Astrocyte (in vitro differentiated cells and primary cell): ENCODE measurements at places on chromosomes 11 and 22. TPM values are rescaled to one million over a fixed set of nuclear protein-coding genes. Genes with fewer than 3 reads are reported as not detected.

SLC39A13 gene
- 76.6 and 92.7 TPM in 2 replicates for total RNA-seq

OR10A2 gene
- not detected in 2 replicates for total RNA-seq

RPS13 gene
- 753 and 856 TPM in 2 replicates for total RNA-seq

TMEM126A gene
- 45.3 and 47.2 TPM in 2 replicates for total RNA-seq

CNGA4 gene
- 0.16 and 0.31 TPM in 2 replicates for total RNA-seq

KDM4E gene
- 0.41 TPM in 1 of 2 replicates, not detected in the other for total RNA-seq

SEPTIN3 gene
- 0.43 and 0.52 TPM in 2 replicates for total RNA-seq

ST14 gene
- total RNA-seq: 1.4 and 4.2 TPM in 2 replicates

TYR gene
- not detected in 2 replicates for total RNA-seq

APLNR gene
- total RNA-seq: 0.07 TPM in 1 of 2 replicates, not detected in the other

KBTBD3 gene
- total RNA-seq: 4.7 and 5.2 TPM in 2 replicates

LARGE2 gene
- 0.36 and 1.1 TPM in 2 replicates for total RNA-seq

CCDC73 gene
- not detected in 2 replicates for total RNA-seq

MRGPRX4 gene
- total RNA-seq: not detected in 2 replicates

PRMT3 gene
- 10.5 and 12.0 TPM in 2 replicates for total RNA-seq

MFNG gene
- total RNA-seq: 0.87 and 1.4 TPM in 2 replicates

- peak; percentile 20 for DNase-seq
Measured at GRCh38 chr22:25762147-25762546, 20.2 kb downstream of the MYO18B start.

DNA sequence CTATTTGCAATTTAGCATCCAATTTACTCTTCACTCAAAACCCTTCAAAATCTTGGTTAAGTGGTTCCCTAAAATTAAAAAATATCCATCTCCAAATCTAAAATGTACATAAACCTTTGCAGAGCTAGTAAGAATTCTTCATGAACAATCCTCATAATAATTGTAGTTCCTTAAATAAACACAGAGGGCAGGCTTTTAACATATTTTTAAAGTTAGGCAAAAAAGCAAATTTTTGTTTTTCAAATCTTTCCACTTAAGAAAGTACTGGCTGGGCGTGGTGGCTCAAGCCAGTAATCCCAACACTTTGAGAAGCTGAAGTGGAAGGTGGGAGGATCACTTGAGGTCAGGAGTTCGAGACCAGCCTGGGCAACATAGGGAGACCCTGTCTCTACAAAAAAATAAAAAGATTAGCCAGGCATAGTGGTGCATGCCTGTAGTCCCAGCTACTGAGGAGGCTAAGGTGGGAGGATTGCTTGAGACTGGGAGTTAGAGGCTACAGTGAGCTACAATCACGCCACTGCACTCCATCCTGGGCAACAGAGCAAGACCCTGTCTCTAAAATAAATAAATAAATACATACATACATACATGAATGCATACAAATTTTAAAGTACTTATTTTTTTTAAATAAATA is 25.1 kb upstream of the PLAAT3 start:
- DNase-seq: no peak

- DNase-seq: peak; percentile 77
Measured at GRCh38 chr11:35943713-35944502, at the start of gene LDLRAD3. Gene LDLRAD3 (plus strand): TSS chr11:35944062. CDS start chr11:35944099, 37 bp downstream.

GRCh38 chr11:78209478-78209877 is 20.8 kb downstream of the USP35 start:
- DNase-seq: no peak

DNA sequence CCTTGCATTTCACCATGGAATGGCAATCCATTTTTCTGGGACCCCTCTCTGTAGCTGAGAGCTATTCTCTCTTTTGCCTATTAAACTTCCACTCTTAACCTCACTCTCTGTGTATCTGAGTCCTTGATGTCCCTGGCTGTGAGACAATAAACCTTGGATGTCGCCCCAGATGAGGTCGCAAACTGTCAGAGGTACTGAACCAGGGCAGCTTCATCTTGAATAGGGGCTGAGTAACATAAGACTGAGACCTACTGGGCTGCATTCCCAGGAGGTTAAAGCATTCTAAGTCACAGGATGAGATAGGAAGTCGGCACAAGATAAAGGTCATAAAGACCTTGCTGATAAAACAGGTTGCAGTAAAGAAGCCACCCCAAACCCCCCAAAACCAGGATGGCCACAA is 68.0 kb downstream of the RSF1 start:
- peak; percentile 8 for DNase-seq

- no peak for DNase-seq
Measured at GRCh38 chr11:121927097-121927785, 188.8 kb downstream of the BLID start.

DNA sequence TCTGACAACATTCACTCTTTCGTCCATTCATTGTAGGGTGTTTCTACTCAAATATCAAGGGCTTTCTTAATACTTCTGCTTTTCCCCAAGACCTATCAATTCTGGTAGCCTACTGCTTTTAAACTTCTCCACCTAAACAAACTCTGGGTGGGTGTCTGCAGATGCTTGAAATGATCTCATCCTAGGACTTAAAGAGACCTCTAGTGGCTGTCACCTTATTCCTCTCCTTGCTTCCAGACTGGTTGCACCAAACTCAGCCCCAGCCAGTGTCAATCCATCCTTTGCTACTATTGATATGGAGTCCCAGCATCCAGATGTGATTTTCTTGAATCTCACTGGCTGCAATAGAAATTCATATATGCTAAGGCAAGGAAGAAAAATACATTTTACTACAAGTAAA is 274.7 kb downstream of the NXPE2 start:
- no peak for DNase-seq

DNA sequence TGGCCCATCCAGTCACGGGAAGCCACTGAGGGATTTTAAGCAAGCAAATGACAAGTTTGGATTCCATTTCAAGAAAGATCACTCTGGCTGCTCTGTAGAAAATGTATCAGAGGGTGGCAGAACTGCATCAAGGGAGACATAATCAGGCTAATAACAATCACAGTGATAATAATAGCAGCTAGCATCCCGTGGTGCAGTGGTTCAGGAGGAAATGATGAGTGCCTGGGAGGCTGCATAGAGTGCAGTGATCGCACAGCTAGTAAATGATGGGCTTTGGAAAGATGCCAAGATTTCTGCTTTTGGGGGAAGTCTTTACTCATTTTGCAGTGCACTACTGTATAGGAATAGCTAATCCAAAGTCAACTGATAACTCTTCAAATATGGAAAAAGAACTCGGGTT is 35.8 kb downstream of the TNRC6B start:
- DNase-seq: no peak

DNA sequence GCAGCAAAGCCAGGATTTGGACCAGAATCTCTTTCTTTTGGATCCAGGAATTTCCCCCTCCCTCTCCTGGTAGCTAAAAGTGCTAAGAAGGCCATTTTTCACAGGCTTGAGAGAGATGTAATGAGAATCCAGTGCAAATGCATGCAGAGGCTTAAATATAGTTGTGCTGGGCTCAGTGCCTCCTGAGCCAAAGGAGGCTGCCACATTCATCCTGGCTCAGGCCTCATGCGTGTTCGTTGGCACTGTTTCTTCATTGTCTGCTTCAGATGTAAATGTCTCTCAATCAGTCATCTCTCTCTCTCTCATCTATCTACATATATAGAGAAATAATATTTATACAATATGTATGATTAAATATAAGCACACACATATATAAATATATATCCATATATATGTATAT is 83.6 kb downstream of the INSC start:
- no peak for DNase-seq

DNA sequence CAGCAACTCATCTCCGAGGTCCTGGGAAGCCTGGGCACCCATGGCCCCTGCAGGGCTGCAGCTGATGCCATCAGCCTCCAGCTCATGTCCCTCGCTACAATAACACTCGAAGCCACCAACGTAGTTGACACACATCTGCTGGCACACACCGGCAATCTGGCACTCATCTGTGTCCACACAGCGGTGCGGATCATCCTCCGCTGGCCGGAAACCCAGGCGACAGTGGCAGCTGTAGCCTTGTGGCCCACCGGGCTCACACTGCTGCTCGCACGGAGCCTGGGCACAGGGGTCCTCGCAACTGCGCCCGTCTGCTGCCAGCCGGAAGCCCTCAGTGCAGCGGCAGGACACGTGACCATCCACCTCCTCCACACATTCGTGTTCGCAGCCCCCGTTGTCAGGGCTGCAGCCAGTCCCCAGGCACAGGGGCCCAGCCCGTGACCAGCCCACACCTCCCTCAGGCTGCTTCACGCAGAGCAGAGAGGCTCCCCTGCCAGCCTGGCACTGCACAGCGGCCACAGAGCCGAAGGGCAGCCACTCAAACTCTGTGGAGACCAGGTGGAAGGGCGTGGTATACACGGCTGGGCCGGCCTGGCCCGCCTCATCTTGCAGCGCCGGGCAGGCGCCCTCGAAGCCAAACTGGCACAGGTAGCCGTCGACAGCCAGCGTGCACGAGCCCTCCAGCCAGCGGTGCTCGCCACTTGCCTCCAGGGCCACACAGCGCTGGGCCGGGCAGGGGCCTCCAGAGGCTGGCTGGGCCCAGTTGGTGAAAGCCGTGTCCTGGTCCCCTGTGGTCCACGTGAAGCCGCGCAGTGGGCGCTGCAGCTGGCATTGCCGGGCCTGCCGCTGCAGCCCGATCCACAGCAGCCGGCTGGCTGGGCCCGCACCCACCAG is 678 bp downstream of the CD248 start:
- no peak for DNase-seq

DNA sequence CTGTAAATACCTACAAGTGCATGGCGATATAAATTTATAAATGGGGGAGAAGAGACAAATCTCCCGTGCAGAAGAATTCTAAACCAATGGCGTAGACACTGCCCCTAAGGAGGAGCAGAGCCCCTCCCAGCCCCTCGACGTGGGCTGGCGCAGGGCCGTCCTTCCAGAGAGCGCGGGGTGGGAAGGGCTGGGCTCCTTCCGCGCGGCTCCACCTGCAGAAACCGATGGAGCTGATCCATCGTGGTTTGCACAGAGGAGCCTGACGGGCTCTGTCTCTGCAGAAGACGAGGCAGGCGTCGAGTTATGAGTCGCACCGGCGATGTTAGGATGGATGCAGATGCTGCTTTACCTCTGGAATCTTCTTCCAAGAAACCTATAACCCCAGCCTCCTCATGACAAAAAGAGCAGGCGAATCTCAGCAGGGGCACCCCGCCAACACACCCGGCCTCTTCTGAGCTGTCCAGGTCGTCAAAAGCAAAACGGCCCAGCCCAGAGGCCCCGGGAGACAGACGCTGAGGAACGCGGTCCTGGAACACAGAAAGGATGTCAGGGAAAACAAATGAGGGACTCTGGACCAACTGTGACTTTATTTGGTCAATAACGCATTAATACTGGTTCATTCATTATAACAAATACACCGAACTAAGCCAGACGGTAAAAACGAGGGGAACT is 11.0 kb upstream of the B4GALNT4 start:
- no peak for DNase-seq

- no peak for DNase-seq
Measured at GRCh38 chr11:102589047-102589459, 36.1 kb downstream of the MMP20 start.

- DNase-seq: peak; percentile 31
Measured at GRCh38 chr22:45612940-45613339, 58.7 kb upstream of the ATXN10 start.

GRCh38 chr22:38148245-38148644 is 33.4 kb downstream of the PLA2G6 start:
- DNase-seq: peak; percentile 81

GRCh38 chr11:47565340-47566148 is at the start of gene PTPMT1:
Gene PTPMT1 (plus strand): TSS chr11:47565599. CDS start chr11:47565623, 24 bp downstream.
- DNase-seq: peak; percentile 53

DNA sequence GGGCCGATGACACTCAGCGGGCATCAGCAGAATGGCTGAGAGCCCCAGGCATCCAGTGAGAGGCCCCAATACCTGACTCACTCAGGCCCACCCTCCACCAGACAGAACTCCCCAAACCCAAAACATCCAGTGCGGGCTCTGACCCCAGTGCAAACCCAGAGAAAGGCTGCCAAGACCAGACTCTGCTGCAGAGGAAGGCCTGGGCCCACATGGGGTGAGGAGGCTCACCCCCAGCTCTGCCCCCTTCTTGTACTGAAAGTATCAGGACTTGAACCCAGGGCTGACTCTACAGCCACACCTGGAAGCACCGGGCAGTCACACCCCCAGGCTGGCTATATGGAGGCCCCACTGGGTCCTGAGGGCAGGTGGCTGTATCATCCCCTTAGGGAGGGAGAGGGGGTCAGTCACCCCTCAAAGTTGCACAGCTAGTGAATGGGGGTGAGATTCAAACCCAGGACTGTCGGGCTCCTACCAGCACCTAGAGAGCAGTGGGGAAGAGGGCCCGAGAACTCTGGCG is 49.3 kb downstream of the IGLL1 start:
- DNase-seq: no peak

DNA sequence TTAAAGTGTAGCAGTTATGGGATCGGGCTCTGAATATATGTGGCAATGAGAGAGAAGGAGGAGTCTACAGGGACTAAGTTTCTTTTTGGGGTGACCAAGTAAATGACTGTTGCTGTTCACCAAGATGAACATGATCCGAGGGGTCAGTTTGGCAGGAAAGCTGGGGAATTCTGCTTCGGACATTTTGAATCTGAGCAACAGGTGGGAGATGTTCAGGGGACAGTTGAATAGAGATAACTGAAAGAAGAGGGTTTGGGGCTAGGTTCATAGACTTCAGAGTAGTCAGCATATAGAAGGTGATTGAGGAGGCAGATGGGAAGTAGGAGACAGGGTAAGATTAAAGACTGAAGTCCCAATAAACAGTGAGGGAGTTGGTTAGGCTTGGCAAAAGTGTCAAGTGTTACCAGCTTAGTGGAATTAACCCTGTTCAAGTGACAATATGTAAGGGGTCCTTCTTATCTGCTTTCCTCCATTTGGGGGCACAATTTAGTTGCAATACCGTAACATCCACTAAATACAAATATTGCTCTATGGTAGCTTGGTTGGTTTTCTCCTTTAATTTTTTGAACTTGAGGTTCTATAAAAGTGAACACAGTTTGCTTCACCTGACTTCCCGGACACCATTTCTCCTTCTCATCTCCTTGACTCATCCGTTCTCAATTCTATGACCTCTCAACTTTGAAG is 2.9 kb upstream of the ENTHD1 start:
- no peak for DNase-seq

DNA sequence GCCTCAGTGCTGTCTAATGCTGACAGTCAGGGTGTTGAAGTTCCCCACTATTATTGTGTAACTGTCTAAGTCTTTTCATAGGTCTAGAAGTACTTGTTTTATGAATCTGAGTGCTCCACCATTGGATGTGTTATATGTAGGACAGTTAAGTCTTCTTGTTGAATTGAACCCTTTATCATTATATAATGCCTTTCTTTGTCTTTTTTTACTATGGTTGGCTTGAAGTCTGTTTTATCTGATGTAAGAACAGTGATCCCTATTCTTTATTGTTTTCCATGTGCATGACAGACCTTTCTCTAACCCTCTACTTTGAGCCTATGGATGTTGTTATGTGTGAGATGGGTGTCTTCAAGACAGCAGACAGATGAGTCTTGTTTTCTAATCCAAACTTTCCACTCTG is 107.8 kb upstream of the C11orf58 start:
- DNase-seq: no peak
